Stimulated activated memory B cell treated with anti-CD40 and anti-IgM and Interleukin-4, amounts not matched to agents 10 μg/mL and 1 μg/mL and 100 μg/mL, for 72 hours (primary cell): ENCODE measurements at places on chromosomes 16 and 17.

GRCh38 chr17:36935671-36936454, 1.4 kb upstream of the LHX1 start:
- no peak for ATAC-seq
- peaks cover 60% of the 10 kb centered on the region for H3K4me1 ChIP-seq
- H3K27ac ChIP-seq, result no peak overlapping the region
- H3K27me3 ChIP-seq, result peaks cover 97% of the 10 kb centered on the region
- peak overlapping the region; percentile 28 for H3K4me3 ChIP-seq

DNA sequence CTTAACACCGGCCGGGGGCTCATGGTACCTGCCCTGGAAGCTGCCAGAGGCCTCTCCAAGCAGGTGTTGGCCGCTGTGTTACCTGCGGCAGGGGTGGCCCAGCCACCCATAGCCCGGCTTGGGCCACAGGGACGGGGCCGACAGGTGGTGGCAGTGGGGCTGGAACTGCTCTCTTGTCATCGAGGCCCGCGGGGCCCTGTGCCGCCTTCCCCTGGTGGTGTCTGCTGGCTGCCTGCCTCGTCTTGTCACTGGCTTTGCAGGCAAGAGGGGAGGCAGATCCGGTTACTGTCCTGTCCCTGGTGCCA, 27.1 kb downstream of the GSE1 start:
- peaks cover 35% of the 10 kb centered on the region for H3K4me1 ChIP-seq
- ATAC-seq, result no peak

DNA sequence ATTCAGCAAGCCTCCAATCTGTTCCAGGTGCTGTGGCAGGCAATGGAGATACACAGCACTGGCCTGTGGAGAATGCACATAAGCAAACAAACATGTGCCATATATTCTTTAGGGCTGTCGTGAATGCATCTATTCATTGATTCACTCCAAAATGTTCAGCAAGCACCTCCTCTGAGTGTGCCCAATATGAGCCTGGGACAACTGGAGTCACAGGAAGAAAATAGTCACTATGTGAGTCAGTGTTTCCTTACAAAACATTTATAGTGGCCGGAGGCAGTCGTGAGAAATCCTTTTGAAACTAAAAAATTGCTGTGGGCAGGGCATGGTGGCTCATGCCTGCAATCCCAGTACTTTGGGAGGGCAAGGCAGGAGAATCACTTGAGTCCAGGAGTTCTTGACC, 310.1 kb downstream of the CA10 start:
- no peak overlapping the region for H3K27ac ChIP-seq
- no peak overlapping the region for H3K4me3 ChIP-seq
- H3K4me1 ChIP-seq, result no peaks in the 10 kb centered on the region
- no peak for ATAC-seq
- no peaks in the 10 kb centered on the region for H3K36me3 ChIP-seq
- H3K27me3 ChIP-seq, result no peaks in the 10 kb centered on the region

GRCh38 chr16:49763826-49764225, 92.1 kb downstream of the ZNF423 start:
- no peaks in the 10 kb centered on the region for H3K4me1 ChIP-seq
- H3K27ac ChIP-seq, result no peak overlapping the region
- no peaks in the 10 kb centered on the region for H3K27me3 ChIP-seq
- H3K4me3 ChIP-seq, result no peak overlapping the region
- ATAC-seq, result no peak
- H3K36me3 ChIP-seq, result no peaks in the 10 kb centered on the region

- H3K4me3 ChIP-seq, result no peak overlapping the region
- H3K27me3 ChIP-seq, result no peaks in the 10 kb centered on the region
- no peak overlapping the region for H3K27ac ChIP-seq
Measured at GRCh38 chr17:43026595-43026994, 1.6 kb downstream of the RND2 start.

DNA sequence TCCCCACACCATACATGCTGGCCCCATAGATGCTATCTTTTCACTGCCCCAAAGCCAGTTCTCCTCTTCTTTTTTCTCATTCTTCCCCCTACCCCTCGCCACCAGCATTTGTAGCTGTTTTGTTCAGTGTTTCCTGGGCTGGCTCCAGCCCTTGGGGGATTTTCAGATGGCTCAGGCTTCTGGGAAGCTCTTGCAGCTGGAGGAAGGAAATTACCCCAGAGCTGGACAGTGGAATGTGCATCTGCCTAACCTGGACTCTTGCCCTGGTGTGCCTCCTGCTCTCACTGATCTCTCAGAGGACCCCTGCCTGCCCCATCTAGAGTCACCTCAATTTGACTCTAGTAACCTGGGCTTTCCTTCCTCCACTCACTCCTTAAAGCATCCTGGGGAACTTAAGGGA, 82.8 kb downstream of the MYH13 start:
- no peak for ATAC-seq
- H3K4me3 ChIP-seq, result no peak overlapping the region
- H3K36me3 ChIP-seq, result no peaks in the 10 kb centered on the region
- peaks cover 12% of the 10 kb centered on the region for H3K27me3 ChIP-seq
- H3K4me1 ChIP-seq, result no peaks in the 10 kb centered on the region

- H3K36me3 ChIP-seq, result no peaks in the 10 kb centered on the region
- H3K4me1 ChIP-seq, result peaks cover 5% of the 10 kb centered on the region
- no peak for ATAC-seq
- H3K4me3 ChIP-seq, result no peak overlapping the region
- H3K27ac ChIP-seq, result no peak overlapping the region
- no peaks in the 10 kb centered on the region for H3K27me3 ChIP-seq
Measured at GRCh38 chr16:73605309-73605708, 557.4 kb upstream of the ZFHX3 start.

DNA sequence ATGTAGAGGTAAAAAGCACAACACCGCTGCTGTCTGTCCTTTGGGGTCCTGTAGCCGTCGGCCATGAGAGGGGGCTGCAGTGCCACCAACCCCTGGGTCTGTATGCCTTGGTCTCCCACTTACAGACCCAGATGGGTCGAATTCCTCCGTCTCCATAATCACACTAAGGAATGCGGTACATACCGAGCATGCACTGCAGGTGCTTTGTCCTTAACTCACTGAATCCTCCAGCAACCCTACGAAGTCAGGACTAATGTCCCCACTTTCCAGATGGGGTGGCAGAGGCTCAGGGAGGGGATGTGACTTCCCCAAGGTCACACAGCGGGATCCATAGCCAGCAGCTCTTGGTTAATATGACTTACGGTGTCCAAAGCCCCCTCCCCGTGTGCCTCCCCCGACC, 219.9 kb upstream of the CIBAR2 start:
- H3K4me3 ChIP-seq, result no peak overlapping the region
- H3K27ac ChIP-seq, result no peak overlapping the region
- peaks cover 88% of the 10 kb centered on the region for H3K27me3 ChIP-seq

- H3K4me1 ChIP-seq, result no peaks in the 10 kb centered on the region
- no peaks in the 10 kb centered on the region for H3K27me3 ChIP-seq
- H3K4me3 ChIP-seq, result no peak overlapping the region
- no peak for ATAC-seq
- no peak overlapping the region for H3K27ac ChIP-seq
- no peaks in the 10 kb centered on the region for H3K36me3 ChIP-seq
Measured at GRCh38 chr16:50599494-50599893, 51.3 kb downstream of the NKD1 start.

GRCh38 chr17:50044483-50044882, 11.4 kb upstream of the ITGA3 start:
- no peaks in the 10 kb centered on the region for H3K36me3 ChIP-seq
- H3K4me3 ChIP-seq, result no peak overlapping the region
- no peak for ATAC-seq
- peaks cover 38% of the 10 kb centered on the region for H3K27me3 ChIP-seq

DNA sequence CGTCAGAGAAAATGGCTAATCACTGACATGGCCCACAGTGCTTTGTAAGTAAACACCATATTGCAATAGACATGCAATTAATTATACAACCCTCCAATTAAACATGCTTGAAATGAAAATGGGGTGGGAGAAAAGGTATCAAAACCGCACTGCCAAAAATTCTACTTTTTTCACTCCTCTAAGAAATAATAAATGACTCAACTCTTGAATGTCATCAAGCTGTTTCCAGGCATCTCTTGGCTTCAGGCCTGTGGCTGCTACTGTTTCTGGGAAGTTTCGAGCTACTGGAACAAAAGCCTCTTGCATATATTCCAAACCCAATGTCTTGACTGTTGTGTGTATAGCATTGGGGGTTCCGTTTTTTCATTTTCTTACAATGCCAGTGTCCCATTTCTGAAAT, 412.6 kb downstream of the RBFOX1 start:
- no peaks in the 10 kb centered on the region for H3K27me3 ChIP-seq
- no peaks in the 10 kb centered on the region for H3K36me3 ChIP-seq
- no peak for ATAC-seq
- no peaks in the 10 kb centered on the region for H3K4me1 ChIP-seq

GRCh38 chr17:80598813-80599545, 54.3 kb downstream of the RPTOR start:
- no peak overlapping the region for H3K27ac ChIP-seq
- no peak overlapping the region for H3K4me3 ChIP-seq
- ATAC-seq, result no peak
- peaks cover 23% of the 10 kb centered on the region for H3K36me3 ChIP-seq

DNA sequence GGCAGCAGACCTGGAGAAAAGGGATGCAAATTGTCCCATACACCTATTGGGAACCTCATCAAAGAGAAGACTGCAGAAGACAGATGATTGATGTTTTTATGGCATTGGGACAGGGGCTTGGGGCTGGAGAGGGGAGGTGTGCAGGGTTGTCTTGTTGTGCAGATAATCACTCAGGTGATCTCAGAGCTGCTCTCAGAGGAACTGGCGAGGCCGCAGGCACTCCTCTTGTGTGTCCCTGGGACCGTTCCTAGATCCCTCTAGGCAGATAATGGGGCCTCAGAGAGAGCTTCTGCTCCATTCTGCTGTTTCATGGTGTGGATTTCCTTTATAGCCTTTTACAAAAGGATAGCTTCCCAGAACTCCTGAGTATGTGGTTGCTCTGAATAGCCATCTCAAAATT, 1.6 kb downstream of the RNF213 start:
- H3K27me3 ChIP-seq, result no peaks in the 10 kb centered on the region
- peaks cover 73% of the 10 kb centered on the region for H3K4me1 ChIP-seq
- H3K36me3 ChIP-seq, result peaks cover 11% of the 10 kb centered on the region
- H3K27ac ChIP-seq, result peak overlapping the region; percentile 90
- peak overlapping the region; percentile 77 for H3K4me3 ChIP-seq
- no peak for ATAC-seq

- no peak for ATAC-seq
- H3K27ac ChIP-seq, result peak overlapping the region; percentile 76
- H3K27me3 ChIP-seq, result no peaks in the 10 kb centered on the region
- H3K4me3 ChIP-seq, result no peak overlapping the region
- H3K4me1 ChIP-seq, result peaks cover 74% of the 10 kb centered on the region
Measured at GRCh38 chr16:84579936-84580335, 37.9 kb downstream of the COTL1 start.
